ENCODE measurements at places on chromosomes 16 and 17.

DNA sequence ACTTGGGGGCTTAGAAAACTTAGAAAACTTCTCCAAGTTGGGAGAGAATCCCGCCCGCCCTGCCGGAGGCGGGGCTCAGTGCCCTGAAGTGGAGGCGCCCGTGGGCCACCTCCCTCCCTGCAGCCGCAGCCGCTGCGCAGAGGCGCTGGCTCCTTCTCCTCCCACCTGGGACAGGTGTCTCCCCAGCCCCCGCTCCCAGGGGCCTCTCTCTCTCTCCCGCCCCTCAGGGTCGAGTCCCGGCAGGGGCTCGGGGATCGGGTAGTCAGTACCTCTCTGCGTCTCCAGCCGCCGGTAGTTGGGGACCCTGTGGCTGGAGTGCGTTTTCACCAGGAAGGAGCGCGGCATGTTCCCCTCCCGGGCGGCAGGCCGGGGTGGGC lies 257 bp downstream of the SNAI3 start:
- no peak for DNase-seq

GRCh38 chr17:73165616-73166404 lies 1.0 kb downstream of the SSTR2 start:
- DNase-seq: no peak

- no peak for DNase-seq
These were observed 21.6 kb upstream of the CDH1 start for GRCh38 chr16:68715471-68715870.

DNA sequence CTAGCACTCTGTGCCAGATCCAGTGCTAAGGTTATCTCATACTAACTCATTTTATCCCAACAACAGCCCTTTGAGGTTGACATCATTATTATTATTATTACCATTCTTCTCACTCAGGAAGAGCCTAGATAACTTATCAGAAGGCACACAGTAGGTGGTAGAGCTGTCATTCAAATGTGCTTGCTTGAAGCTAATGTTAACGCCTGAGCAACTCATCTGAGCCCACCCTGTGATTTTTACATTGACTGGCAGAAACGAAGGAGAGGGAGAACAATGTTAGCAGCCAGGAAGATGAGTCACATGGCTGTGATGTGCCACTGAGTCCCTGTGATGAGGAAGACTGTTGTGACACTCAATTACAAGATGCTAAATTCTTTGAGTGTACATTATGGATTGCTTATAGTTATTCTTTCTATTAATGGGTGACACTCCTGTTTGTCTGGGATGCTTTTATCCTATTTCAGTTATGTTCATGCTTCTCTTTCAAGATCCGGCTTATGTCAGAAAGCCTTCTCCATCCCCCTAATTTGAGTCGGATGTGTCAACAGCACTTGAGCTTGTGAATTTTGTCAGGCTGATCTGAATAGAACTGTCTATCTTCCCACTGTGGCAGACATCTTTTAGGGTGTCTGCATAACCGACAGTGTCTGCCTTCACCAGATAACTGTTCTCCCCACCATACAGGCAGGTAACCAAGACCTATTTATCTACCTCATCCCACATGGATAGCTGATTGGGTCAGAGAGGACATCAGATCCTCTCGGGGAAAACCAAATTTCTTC lies 426.4 kb downstream of the CA10 start:
- DNase-seq: no peak

DNA sequence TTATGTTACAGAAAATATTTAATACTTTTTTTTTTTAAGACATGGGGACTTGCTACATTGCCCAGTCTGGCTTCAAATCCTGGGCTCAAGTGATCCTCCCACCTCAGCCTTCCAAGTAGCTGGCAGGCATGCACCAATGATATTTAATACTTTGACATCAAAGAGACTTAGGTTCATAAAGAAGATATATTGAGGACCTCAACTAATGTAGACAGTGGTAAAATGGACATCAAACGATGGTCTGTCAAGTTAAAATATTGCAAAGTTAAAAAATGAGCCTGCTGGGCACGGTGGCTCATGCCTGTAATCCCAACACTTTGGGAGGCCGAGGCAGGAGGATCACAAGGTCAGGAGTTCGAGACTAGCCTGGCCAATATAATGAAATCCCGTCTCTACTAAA lies 8.7 kb downstream of the TEFM start:
- no peak for DNase-seq

DNA sequence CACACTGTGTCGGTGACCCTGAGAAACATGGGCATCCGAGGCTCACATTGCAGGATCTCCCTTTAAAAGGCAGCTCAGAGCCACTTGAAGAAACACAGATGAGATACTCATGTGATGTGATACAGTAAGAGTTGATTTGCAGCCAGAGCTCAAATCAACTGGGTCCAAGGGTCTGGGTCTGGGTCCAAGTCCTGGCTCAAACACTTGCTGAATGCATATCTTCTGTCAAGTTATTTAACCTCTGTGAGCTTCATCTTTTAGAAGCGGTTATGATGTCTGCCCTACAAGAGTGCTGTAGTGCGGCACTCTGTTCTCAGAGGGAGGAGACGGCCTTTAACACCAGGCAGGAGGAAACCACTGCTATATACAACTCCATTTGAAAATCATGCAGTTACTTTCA lies 6.4 kb downstream of the KRT38 start:
- no peak for DNase-seq

DNA sequence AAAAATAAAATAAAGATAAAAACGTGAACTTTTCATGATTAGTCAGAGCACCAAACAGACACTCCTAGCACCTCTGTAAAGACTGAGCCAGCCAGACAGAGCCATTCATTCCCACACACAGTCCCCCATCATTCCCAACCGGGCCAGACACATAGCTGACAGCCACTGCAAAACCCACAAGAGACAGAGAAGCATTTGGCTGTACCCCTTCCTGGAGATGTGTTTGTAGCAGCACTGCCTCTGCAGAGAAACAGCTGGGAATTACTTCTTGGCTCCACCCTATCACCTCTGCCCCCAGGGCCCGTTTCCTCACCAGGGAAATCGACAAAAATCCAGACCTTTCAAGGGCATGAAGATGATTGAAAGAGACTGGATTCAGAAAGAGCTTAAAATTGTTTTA lies 46.4 kb downstream of the MYH11 start:
- DNase-seq: no peak

GRCh38 chr17:17540935-17541639 lies 44.9 kb upstream of the RASD1 start:
- no peak for DNase-seq

DNA sequence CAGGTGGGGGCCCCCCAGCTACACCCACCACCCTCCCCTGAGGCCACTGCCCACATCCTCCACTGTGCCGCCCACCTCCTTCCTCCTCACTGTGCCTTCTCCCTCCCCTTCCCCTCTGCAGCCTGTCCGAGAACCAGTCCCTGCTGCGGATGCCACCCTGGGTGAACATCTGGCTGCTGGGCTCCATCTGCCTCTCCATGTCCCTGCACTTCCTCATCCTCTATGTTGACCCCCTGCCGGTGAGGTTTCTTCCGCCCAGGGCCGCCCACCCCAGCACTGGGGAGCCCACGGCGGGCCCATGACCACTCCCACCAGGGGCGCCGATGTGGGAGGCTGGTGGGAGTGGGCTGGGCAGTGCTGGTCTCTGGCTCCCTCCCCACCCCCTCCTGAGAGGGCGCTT lies 22.1 kb downstream of the RABEP2 start:
- no peak for DNase-seq

- no peak for DNase-seq
These were observed 25.8 kb upstream of the CLEC18A start for GRCh38 chr16:69925311-69925710.

GRCh38 chr17:4945176-4945943 lies 3.0 kb downstream of the PFN1 start:
- DNase-seq: no peak

DNA sequence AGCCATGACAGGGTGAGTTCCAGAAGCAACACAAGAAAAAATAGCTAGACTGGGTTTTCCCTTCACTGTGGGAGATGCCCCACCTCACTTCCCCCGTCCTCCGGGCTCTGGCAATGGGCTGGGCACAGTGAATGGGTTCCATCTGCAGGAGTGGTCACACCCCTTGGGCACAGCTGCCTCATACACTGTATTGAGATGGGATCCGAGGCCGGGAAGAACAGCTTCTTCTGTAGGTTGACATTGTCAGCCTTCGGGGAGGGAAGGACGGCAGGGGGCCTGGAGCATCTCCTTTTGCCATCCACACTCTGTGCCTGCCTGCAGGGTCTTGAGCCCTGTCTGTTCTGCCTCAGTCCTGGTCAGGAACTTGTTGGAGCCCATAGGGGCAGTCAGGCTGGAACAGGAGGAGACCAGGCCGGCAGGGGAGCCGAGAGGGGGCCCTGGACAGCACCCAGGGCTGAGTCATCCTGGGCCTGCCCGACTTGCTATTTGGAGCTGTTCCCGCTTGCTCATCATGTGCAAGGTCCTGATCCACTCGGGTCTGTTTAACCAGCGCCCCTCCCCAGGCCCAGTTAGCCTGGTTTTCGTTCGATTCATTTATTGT lies 286.7 kb downstream of the SEC14L1 start:
- no peak for DNase-seq

DNA sequence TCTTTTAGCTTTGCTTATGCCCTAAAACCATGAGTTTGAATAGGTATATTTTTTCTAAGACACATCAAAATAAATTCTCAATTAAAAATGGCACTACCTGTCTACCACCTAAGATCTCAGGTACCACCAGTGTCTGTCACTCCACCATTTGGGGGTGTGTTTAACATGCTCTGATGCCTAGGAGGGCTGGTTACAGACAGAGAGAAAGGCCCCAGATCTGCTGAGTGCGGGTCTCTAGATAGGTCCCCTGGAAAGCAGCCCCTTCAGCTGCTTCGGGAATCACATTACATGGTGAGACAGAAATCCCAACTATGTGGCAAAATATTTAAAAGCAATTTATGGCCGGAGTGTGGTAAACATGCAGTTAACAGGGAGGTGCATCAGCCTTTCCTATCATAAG lies 653 bp upstream of the VAC14 start:
- DNase-seq: no peak

- no peak for DNase-seq
These were observed 77.5 kb downstream of the USP32 start for GRCh38 chr17:60314423-60314822.

DNA sequence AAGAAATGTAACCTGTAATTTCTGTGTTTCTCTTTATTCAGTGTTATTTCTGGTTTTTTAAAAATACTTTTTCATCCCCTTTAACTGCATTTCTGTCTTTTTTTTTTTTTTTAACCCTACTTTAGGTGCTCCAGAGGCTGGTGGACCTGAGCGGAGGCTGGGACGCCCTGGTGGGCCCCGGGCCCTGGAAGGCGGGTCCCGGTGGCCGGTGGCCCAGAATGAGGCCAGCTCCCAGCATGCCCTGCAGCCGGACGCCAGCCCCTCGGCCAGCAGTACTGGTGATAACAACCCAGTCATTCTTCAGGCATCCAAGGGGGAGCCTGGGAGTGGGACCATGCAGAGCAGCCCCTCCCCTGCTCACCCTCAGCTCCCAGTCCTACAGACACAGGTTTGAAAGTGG lies 1.5 kb downstream of the SRCAP start:
- no peak for DNase-seq

- DNase-seq: peak; percentile 19
These were observed at the start of gene CSNK2A2 for GRCh38 chr16:58198022-58198683. Gene CSNK2A2, minus strand, starts transcription at chr16:58198106. Its CDS starts 370 bp downstream, at chr16:58197736.

DNA sequence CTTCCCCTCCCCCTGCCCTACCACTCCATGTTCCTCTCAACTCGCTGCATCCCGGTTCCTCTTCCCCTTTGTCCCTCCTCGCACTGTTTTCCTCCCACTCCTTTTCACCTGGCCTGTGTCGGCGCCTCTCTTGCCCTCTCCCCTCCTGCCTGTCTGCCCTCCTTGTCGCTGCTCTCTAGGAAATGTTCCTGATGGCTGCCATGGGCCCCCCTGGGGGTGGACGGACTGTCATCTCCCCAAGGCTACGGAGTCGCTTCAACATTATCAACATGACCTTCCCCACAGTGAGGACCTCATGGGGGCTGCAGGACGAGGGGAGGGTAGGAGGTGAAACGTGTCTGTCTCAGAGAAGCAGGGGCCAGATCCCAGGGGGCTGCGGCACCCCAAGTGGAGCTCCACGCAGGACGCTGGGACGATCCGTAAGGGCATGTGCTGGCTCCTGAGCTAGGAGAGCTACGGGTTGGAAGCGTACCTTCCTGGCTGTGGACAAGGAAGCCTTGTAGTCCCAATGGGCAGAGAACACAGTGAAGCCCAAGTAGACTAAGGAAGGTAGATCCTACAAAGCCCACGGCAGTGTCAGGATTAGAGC lies 39.8 kb upstream of the KDM6B start:
- DNase-seq: no peak

DNA sequence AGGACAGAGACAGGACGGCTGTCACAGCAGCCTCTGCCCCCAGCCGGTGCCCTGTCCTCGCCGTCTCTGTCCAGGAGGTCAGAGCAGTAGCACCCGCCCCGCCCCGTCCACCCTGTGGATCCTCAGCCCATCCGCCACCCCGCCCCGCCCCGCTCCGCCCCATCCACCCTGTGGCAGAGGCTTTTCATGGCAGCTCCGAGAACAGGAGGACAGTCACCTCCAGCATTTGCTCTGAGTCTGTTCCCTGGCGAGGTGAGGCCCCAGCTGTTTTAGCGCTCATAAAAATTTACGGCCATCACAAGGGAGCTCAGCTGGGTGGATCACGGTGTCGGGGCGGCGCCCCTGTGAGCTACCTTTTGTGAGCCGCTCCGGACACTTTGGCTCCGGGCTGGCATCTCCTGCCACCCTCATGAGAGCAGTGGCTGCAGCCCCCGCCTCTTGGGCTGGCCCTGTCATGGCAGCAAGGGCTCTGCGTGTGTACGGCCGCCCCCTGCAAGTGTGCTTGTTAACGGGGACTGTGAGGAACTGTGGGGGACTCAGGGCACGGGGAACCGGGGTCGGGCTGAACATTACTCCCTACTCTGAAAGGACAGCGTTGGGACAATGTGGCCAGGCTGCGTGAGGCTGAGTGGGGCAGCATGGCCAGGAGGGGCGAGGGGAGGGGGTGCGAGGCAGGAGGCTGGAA lies 32.3 kb upstream of the GNG13 start:
- no peak for DNase-seq

GRCh38 chr17:27486741-27487140 lies 30.5 kb downstream of the KSR1 start:
- DNase-seq: no peak

- no peak for DNase-seq
These were observed 151.5 kb upstream of the DYNLRB2 start for GRCh38 chr16:80389338-80389737.

DNA sequence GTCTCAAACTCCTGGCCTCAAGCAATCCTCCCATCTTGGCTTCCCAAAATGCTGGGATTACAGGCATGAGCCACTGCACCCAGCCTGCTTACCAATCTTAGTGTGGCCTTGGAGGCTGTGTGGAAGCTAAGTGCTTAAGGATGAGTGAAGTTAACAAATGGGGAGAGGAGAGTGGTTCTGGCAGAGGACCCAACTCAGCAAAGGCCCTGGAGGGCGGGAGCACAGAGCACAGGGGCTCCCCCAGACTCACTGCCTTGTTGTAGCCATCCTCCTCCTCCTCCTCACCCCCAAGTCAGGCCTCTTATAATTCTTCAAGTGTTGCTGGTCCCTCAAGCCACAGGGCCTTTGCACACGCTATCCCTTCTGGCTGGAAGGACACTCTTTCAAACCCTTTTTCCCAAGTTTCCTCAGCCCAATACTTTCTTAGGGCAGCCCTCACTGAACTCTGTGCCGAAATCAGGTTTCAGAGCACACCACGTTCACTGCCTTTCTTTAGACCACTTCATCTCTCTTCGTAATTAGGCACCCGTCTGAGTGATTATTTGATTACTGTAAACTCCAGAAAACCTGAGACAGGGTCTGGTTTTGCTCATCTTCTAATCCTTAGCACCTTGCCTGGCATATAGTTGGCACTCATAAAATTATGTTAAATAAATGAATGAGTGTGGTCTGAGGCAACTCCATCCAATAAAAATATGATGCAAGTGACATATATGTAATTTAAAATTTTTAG lies 23.4 kb downstream of the NGFR start:
- no peak for DNase-seq

GRCh38 chr17:35257208-35257659 lies 14.4 kb downstream of the SLFN5 start:
- DNase-seq: peak; percentile 51
